ENCODE measurements at places on chromosomes 5 and 9.
A peak's percentile ranks its signal among the peaks of the same experiment; 100 is the strongest.

DNA sequence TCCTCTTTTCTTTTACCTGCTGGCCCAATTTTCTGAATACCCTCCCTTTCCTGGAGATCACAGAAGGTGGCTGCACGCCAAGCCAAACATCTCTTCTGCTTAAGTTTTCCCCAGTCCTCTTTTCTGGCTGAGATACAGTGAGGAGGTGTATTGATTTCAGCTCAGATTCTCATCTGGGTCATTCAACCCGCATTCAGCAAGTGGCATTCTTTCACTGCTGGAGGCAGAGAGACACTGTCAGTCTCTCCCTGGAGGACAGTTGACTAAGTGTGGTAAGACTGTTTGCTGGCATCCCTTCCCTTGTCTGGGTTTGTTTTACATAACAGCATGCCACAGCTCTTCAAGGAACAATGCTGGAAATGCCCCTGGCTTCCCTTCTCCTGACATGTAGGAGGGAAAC is 60.5 kb downstream of the GABRG2 start:
- DNase-seq, result no peak

DNA sequence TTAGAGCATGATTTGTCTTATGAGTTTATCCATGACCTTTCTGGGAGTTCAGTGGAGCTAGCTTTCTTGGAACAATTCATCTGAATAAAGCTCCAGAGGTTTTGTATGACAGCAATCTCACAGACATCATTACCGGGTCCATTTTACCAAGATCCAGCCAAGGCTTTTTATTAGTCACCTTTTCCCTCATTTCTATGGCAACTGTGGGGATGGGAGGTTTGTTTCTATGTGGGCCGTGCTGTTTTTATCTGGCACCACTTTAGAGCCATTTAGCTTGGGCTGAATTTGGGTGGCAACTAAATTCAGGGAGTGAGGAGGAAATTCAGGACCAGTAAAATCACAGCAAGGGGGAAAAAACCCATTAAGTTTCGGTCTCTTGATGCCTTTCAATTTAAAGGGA is 245.7 kb downstream of the NSG2 start:
- DNase-seq, result no peak

DNA sequence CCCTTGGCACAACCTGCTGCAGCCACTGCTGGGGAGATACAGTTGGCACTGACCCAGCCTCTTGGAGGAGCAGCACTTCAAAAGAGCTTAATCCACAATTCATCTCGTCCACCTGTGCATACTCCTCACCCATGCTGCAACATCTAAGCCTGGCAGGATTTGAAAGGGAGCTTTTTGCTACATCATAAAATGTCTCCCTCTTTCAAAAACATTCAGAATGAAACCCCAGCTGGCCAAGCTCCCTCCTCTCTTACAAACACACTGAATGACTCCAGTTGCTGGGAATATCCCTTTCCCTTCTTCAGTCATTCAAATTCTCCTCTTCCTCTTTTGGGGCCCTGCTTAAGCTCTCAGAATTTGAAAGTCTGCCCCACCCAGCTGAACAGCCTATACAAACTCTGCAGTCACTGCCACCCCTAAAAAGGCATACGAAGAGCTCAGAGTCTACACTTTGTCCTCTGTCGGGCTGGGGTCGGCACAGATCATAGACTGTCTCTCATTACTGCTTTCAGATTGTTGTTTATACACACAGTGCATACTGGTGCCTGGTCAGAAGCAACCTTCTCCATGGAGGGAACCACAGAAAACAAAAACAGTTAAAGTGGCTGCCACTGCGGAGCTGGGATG is 8.8 kb upstream of the C5orf15 start:
- DNase-seq, result no peak

DNA sequence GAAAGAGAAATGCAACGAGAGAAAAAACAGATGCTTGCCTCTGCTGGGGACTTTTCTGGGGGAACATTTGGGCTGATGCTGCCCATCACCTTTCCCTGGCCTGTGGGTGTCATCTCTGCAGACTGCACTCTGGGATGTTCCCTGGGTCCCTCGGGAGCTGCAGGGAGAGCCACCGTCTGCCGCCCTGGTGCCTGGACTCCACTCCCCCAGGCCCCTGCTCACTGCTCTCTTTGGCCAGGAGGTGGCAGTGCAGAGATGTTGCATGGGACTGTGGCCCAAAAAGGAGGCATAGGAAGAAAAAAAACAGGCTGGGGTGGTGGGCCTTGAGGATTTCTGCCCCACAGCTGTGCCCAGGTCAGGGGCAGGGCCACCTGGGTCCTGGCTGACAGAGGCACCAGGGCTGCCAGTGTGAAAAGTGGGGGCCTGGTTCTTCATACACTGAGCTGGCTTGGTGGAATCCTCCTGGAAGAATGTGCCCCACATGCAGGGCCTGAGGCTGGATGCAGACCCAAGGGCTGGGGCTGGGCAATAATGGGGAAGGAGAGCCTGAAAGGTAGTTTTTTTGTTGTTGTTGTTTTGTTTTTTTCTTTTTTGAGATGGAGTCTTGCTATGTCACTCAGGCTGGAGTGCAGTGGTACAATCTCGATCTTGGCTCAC is 353.6 kb downstream of the SLIT3 start:
- peak; percentile 45 for DNase-seq

DNA sequence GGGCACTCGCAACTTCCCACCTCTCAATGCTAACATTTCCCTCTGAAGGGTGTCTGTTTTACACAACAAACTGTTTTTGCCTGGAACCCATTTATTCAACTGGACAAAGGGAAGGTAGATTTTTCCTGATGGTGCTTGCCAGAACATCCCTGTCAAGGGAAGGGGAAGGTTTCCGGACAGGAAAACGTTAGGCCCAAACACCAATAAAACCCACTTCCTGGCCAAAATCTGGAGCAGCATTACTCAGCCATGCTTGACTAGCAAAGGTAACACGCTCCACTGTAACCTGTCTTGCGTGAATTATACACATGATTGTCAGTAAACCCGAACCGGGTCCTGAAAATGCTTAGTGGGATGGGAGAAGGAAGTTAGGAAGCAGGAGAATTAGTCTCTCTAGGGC is 90.2 kb downstream of the SAXO1 start:
- DNase-seq, result no peak

GRCh38 chr9:27179245-27179865 is 70.3 kb downstream of the TEK start:
- DNase-seq, result no peak

DNA sequence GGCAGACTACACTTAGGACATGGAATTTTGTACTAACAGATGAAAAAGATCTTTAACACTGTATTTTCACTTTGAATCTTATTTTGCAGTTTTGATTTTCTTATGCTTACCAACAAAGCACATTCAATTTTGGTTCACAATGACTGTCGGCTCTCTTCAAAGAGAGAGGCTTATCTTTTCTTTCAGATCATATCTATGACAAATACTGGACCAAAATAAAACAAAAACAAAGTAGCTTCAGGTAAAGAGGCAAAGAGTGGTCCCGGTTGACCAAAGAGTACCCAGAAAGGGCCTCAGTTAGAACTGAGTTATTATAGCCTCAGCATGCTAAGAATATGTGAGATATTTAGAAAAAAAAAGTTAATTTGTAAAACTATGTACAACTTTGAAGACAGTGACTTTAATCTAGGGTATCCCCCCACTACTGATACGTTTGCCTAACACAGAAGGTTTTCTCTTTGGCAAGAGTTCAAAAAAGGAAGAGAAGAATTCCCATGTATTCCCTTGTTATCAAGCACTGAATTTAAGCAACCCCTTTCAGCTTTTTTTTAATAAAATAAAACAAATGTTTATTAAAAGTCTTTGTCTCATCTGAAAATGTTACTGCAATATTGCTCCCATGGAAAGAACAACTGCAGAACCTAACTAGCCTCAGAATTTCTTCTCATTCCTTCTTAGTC is 50.5 kb downstream of the NR6A1 start:
- no peak for DNase-seq

DNA sequence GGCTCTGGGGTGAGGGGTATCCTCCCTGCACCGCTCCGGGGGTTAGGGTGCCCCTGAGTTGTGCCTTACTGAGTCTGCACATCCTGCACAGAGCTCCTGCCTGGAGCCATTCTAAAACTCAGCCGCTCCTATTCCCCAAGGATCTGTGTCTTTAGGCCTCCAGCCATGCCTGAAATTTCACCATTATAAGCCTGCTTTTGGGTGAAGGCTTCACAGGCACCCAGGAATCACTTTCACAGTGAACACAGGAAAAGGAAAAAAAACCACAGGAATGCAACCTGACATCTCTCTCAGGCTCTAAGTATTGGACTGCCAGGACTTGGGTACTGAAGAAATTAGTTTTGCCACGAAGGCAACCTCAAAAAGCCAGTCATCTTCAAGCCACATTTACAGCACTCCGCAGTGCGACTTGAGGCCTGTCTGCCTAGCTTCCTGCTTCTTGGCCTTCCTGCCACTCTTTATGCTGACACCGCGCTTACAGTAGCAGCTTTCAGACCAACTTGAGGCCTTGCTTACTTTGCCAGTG is 30.9 kb downstream of the GALNT10 start:
- DNase-seq, result peak; percentile 66

- no peak for DNase-seq
Measured at GRCh38 chr5:16596581-16596940, 20.2 kb downstream of the RETREG1 start.
